ENCODE measurements at places on chromosomes 2 and 18.

DNA sequence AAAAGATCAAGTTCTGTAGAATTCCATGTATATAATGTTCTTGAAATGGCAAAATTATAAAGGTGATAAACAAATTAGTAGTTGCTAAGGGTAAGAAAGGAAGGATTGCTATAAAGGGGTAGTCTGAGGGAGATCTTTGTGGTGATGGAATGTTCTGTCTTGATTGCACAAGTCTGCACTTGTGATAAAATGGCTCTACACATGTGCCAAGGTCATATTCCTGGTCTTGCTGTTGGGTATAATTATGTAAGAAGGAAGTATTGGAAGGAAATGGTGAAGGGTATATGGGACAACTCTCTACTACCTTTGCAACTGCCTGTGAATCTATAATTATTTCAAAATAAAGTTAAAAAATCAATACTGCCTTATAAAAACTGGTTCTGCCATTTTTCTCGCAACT is 15.3 kb downstream of the SGPP2 start:
- no peaks in the 10 kb centered on the region for H3K4me1 ChIP-seq
- H3K4me3 ChIP-seq: no peak overlapping the region
- DNase-seq: no peak

DNA sequence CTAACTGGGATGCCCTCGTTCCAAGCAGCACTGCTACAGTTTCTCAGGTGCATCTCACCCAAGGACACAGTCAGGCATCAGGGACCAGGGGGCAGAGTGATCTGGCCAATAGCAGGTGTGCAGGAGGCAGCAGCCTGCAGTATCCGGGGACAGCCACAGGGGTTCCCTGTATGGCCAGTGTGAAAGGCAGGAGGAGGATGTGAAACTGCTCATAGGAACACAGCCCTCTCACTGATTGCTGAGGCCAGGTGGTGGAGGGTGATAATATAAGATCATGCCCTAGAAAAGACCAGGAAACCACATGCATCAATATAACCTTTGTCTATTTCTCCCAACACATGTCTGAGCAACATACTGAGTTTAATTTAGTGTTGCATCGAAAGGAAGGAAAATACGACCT is 112.7 kb upstream of the TACR1 start:
- no peaks in the 10 kb centered on the region for H3K27me3 ChIP-seq
- H3K36me3 ChIP-seq: peaks cover 36% of the 10 kb centered on the region
- DNase-seq: no peak

GRCh38 chr2:120828829-120829632 is 93.4 kb downstream of the GLI2 start:
- H3K4me1 ChIP-seq: no peaks in the 10 kb centered on the region
- no peak for DNase-seq
- no peak overlapping the region for H3K27ac ChIP-seq
- no peaks in the 10 kb centered on the region for H3K27me3 ChIP-seq
- no peaks in the 10 kb centered on the region for H3K36me3 ChIP-seq

DNA sequence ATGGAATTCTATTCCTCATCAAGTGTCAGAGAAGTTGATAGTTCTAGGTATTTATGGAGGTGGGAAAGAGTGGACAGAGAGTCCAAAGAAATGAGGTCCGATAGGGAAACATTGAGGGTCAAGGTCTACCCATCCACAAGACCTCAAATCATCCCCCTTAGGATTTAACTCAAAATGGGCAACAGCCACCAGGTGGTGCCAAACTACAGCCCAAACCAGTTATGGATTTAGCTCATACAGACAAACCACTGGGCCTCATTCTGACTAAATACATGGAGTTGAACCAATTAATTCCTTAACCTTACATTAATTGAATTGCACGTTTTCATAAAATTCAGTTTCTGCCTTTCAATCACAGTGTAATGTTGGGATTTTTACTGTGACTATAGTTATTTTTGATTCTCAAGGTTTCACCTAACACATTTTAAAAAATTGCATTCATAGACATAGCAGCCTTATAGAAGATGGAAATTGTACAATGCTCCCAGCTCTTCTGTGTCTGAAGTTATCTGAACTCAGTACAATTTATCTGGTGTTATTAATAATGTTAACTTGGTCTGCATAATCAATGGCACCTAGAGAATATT is 98.2 kb upstream of the HNMT start:
- peak; percentile 43 for DNase-seq
- no peak overlapping the region for H3K27ac ChIP-seq
- H3K27me3 ChIP-seq: no peaks in the 10 kb centered on the region
- no peaks in the 10 kb centered on the region for H3K4me1 ChIP-seq

- DNase-seq: no peak
- no peak overlapping the region for H3K27ac ChIP-seq
- H3K4me1 ChIP-seq: peaks cover 9% of the 10 kb centered on the region
- no peak overlapping the region for H3K4me3 ChIP-seq
- no peaks in the 10 kb centered on the region for H3K36me3 ChIP-seq
- no peaks in the 10 kb centered on the region for H3K27me3 ChIP-seq
Measured at GRCh38 chr18:47174545-47175116, 1.5 kb downstream of the IER3IP1 start.

DNA sequence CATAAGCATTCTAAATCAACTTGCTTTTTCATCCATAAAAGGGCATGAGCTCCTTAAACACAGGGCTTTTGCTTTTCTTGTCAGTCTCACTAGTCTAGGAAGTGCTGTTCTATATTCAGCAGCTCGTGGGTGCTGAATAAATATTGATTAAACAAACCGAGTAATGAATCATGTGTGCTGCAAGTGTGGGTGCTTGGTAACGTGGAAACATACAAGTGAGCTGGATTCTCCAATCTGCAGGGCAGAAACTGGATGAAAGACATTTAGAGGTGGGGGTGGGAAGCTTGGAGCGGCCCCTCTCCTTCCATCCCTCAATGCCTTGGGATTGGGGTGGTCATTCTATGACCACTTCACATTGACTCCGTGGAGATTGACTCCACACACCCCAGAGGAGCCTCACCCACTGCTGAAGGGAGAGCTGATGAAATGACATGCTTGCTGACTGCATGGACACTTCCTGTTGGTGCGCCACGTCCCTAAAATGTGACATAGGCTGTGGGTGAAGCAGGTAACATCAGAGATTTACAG is 114.6 kb downstream of the DOCK10 start:
- no peaks in the 10 kb centered on the region for H3K27me3 ChIP-seq
- peaks cover 99% of the 10 kb centered on the region for H3K4me1 ChIP-seq
- H3K27ac ChIP-seq: peak overlapping the region; percentile 98
- peak overlapping the region; percentile 71 for H3K4me3 ChIP-seq

GRCh38 chr2:85772841-85773491 is 19.2 kb downstream of the ATOH8 start:
- H3K27ac ChIP-seq: no peak overlapping the region
- no peak for DNase-seq
- no peaks in the 10 kb centered on the region for H3K4me1 ChIP-seq
- peaks cover 21% of the 10 kb centered on the region for H3K27me3 ChIP-seq
- no peaks in the 10 kb centered on the region for H3K36me3 ChIP-seq

DNA sequence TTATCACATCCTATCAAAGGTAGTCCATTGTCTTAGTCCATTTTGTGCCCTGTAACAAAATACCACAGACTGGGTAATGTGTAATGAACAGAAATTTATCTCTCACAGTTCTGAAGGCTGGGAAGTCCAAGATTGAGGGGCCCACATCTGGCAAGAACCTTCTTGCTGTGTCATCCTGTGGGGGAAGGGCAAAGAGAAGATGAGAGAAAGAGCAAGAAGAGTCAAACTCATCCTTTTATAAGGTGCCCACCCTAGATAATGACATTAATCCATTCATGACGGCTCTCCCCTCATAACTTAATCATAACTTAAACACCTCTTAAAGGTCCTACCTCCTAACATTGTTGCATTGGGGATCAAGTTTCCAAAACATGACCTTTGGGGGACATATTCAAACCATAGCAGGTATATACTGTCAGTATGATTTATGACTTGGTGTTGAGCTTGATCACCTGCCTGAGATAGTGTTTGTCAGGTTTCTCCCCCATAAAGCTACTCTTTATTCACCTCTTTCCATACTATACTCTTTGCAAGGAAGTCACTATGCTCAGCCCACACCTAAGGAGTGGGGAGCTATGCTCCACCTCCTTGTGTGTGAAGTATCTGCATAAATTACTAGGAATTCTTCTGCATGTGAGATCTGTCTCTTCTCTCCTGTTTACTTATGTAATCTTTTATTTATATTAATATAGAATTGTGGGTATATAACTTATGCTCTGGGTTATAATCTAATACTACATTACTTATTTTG is 5.2 kb upstream of the MAP3K2 start:
- DNase-seq: no peak
- H3K27me3 ChIP-seq: no peaks in the 10 kb centered on the region
- peaks cover 5% of the 10 kb centered on the region for H3K36me3 ChIP-seq
- H3K4me1 ChIP-seq: peaks cover 28% of the 10 kb centered on the region
- H3K4me3 ChIP-seq: no peak overlapping the region

- peaks cover 53% of the 10 kb centered on the region for H3K4me1 ChIP-seq
- peak overlapping the region; percentile 59 for H3K4me3 ChIP-seq
- no peaks in the 10 kb centered on the region for H3K27me3 ChIP-seq
- DNase-seq: no peak
Measured at GRCh38 chr2:201432038-201432620, 19.1 kb downstream of the TRAK2 start.

DNA sequence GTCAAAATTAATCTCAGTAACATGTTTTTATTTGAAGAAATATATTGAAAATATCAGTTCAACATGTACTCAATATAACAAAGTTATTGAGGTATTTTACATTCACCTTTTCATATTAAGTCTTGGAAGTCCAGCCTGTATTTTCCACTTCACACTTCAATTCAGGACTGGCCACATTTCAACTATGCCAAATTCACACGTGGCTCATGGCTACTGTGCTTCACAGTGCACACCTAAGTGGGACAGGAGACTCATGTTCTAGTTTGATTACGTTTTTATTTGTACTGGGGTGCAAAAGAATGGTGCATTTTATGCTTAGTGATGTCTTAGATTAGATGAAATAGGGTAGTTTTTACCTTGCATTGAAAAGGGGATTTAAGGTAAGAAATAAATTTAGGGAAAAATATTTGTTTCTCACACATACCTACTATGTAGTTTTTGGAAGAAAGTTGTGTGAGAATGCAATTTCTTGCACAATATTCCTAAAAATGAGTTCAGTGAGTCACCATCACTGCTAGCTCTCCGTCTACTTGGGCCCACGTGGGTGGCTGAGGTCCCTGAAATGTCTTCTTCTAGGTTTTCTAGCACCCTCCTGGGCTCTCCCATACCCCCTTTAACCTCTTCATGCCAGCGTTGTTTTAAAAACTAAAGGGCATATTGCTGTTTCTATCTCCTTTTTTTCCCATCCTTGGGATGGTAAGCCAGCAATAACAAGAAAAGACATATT is 87.0 kb downstream of the ST6GAL2 start:
- H3K27ac ChIP-seq: no peak overlapping the region
- H3K4me1 ChIP-seq: no peaks in the 10 kb centered on the region
- no peak for DNase-seq
- peaks cover 8% of the 10 kb centered on the region for H3K27me3 ChIP-seq

GRCh38 chr2:63741884-63742579 is 99.7 kb upstream of the UGP2 start:
- no peaks in the 10 kb centered on the region for H3K27me3 ChIP-seq
- H3K4me1 ChIP-seq: no peaks in the 10 kb centered on the region
- DNase-seq: no peak
- peaks cover 6% of the 10 kb centered on the region for H3K36me3 ChIP-seq
- no peak overlapping the region for H3K27ac ChIP-seq
- H3K4me3 ChIP-seq: no peak overlapping the region

- H3K36me3 ChIP-seq: no peaks in the 10 kb centered on the region
- no peak overlapping the region for H3K4me3 ChIP-seq
- no peaks in the 10 kb centered on the region for H3K27me3 ChIP-seq
- no peak for DNase-seq
- no peak overlapping the region for H3K27ac ChIP-seq
Measured at GRCh38 chr2:208488686-208489564, 82.3 kb downstream of the PTH2R start.

DNA sequence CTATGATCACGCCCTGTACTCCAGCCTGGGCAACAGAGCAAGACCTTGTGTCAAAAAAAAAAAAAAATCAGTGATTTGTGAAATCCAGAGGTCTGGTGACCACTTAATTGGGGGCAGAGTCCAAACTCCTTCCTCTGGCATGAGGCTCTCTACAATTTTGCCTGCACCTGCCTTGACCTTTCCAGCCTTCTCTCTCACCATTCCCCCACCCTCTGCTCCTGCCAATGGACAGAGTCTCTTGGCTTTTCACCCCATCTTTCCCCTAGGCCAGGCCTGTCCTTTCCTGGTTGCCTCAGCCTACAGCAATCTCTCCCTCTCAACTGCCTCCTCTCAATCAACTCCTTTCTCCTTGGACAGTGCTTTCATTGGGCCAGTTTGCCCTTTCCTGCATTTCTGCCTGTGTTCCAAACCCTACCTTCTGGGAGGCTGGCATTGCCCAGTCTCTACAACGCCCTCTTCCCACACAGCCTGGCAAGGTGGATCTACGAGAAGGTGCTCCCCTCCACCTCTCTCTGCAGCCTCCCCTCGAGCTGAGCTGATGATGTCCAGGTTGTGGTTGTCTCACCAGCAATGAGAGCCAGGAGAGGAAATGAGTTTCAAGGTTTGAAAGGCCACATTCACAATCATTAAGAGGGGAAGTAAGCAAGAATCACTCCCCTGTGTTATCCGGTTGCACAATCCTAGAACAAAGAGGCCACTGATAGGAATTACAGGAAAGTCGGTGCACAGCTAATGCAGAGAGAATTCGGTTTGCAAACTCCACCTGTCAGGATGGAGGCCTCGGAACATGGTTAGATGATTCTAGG is 39.5 kb upstream of the NPAS2 start:
- DNase-seq: no peak
- H3K27ac ChIP-seq: no peak overlapping the region
- H3K27me3 ChIP-seq: no peaks in the 10 kb centered on the region
- H3K4me1 ChIP-seq: no peaks in the 10 kb centered on the region
- H3K4me3 ChIP-seq: no peak overlapping the region
- no peaks in the 10 kb centered on the region for H3K36me3 ChIP-seq

DNA sequence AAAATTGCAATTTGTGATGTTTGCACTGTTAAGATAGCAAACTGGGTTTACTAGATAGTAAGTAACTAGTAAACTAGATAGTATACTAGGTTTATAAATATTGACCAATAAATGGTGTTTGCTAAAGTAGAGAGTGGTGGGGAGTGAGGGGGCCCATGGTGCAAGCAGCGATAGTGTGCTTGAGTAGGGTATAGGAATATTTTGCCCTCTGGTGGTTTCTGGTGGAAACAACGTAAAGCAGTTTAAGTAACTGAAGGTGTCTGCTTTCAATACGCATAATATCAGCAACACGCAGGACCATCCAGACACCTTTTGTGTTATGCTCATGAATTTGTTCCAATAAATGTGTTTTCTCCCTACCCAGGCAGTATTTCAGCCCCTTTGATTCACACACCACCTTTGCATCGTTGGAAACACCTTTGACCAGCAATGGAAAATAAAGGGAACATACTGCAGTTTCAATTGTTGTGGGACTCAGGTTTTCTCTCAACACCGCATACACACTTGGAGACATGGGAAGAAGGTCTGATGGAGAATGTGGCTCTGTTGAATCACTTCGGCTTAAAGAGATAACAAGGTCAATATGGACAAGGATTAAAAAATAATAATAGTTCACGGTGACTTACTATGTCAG is 16.7 kb upstream of the STAT1 start:
- no peak overlapping the region for H3K4me3 ChIP-seq
- H3K27me3 ChIP-seq: no peaks in the 10 kb centered on the region
- peak; percentile 61 for DNase-seq

- H3K4me3 ChIP-seq: no peak overlapping the region
- H3K27me3 ChIP-seq: peaks cover 2% of the 10 kb centered on the region
- no peaks in the 10 kb centered on the region for H3K36me3 ChIP-seq
- H3K4me1 ChIP-seq: peaks cover 2% of the 10 kb centered on the region
- DNase-seq: no peak
- no peak overlapping the region for H3K27ac ChIP-seq
Measured at GRCh38 chr2:3914241-3914640, 210.9 kb downstream of the DCDC2C start.

GRCh38 chr2:47269316-47270232 is 114.5 kb upstream of the STPG4 start:
- H3K27me3 ChIP-seq: no peaks in the 10 kb centered on the region
- no peaks in the 10 kb centered on the region for H3K4me1 ChIP-seq
- H3K36me3 ChIP-seq: no peaks in the 10 kb centered on the region
- no peak overlapping the region for H3K4me3 ChIP-seq
